KBM-7 (cell line): ENCODE measurements at places on chromosomes 3 and 15.

GRCh38 chr3:16381426-16381825 is 116.4 kb downstream of the OXNAD1 start:
- no peak for DNase-seq

DNA sequence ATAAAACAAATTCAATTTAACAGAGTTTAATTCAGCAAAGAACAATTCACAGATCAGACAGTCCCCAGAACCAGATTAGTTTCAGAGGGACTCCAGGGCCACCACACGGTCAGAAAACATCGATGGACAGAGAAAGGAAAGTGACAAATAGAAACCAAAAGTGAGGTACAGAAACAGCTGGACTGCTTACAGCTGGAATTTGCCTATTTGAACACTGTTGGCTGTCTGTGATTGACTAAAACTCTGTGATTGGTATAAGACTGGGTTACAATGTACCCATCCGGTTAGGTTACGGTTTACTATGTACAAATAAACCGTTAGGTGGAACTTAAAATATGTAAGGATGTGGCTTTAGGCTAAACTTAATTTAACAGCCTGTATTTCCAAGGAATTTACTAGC is 30.3 kb downstream of the MOBP start:
- DNase-seq: no peak

DNA sequence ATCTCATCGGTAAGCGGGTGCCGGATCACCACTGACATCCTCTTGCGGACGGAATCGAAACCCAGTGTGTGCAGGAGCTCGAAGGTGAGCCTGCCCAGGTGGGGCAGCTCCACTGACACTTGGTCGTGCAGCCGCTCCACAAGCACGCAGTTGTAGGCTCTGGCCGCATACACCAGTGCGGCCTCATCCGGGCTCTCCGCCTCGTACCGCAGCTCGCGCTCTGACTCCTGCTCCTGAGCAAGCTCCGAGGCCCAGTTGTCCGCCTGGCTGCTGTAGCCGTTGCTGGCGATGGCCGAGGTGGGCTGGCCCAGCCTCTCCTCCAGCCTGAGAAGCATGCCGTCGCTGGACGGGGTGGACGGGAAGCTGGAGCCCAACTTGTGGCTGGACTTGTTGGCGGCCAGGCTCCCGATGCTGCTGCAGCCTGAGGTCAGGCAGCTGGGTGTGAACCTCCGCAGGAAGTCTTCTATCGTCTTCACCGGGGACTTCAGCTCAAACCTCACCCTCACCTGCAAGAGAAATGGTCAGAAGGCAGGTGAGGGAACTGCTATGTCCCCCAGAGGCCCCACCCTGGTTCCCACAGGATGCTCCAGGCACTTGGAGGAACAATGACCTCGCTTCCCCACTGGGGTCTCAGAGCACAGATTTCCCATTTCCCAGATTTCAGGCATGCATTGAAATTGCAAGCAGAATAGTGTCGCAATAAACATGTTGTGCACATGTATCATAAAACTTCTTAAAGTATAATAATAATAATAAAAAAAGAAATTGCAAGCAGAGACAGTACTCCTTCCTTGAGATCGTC is 149.2 kb downstream of the ATP10A start:
- no peak for DNase-seq

DNA sequence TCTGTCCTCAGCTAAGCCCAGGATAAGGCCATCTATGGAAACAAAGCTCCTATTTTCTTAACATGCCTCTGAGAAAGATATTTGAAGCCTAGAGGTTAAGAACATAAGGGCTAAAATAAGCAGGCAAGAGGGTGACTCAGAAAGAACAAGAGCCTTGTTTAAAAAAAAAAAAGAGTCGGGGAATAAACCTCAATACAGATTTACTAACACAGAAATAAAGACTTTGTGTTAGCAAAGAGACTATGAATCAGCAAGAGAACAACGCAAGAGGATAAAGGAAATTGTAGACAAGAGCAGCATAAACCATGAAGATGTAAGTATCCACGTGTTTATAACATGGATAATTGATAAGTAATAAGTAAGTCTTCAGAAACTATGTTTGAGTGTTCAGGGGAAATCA is 36.0 kb downstream of the RAB27A start:
- DNase-seq: no peak

DNA sequence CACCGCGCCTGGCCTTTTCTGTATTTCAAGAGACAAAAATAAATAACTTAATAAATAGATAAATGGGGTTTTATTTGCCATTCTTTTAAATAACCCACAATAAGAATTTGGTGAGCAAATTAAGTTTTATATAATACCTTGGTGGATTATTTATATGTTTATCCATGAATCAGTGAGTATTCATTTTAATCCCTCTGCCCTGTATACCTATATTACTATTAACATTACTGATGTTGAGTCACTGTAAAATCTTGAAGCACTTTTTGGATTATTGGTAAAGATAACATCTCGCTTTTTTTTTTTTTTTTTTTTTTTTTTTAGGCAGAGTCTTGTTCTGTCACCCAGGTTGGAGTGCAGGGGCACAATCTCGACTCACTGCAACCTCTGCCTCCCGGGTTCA is 154.1 kb downstream of the ZNF609 start:
- no peak for DNase-seq

DNA sequence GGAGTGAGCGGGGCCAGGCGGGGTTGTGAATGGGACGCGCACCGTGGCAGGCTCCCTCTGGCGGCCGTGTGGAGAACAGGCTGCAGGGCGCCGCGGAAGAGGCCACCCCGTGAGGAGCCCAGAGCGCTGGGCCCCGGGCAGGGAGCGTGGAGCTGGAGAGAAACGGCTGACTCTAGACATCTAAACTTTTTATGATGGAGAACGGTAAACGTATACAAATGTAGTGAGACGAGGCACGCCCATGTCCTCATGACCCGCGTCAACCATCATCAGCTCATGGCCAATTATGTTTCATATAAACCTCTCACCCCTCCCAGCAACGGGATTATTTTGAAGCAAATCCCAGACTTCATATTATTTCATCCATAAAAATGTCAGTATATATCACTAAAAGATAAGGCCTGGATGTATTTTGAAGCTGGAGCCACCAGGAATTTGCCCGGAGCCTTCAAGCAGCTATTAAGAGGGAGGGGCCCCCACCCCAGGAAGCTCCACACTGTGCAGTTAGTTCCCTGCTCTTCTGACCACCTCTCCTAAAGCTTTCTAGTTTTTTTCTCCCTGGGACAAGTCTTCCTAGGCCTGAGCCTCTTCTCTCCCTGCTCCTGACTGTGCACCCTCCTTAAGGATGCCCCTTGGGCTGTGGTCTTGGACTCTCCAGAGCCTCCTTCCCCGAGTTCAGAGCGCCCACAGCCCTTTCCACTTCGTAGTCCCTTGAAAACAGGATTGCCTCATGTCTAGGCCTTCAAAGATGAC is 149.5 kb downstream of the SMAD6 start:
- DNase-seq: peak; percentile 96

GRCh38 chr15:41661518-41662225 is 1.5 kb downstream of the MGA start:
- peak; percentile 84 for DNase-seq

DNA sequence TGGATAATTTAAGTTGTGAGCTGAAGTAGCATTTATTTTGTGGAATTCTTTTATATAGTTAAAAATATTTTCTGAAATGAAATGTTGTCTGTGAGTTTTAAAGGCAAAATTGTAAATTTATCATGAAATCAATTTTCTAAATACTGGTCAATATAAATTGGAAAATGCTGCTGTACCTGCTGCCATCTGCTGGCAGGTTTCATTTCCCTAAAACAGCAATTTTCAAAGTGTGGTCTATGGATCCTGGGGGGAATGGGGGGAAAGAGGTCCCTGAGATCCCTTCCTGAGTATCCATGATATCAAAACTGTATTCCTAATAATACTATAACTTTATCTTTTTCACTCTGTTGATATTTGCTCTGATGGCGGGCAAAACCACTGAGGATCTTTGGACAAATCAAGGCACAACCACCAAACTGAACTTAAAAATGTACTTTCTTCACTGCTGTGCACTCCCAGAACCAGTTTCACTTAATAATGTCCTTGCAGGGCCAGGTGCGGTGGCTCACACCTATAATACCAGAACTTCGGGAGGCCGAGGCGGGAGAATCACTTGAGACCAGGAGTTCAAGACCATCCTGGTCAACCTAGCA is 17.2 kb upstream of the CCR4 start:
- DNase-seq: peak; percentile 50

GRCh38 chr3:73068419-73068818 is 7.0 kb downstream of the EBLN2 start:
- no peak for DNase-seq

DNA sequence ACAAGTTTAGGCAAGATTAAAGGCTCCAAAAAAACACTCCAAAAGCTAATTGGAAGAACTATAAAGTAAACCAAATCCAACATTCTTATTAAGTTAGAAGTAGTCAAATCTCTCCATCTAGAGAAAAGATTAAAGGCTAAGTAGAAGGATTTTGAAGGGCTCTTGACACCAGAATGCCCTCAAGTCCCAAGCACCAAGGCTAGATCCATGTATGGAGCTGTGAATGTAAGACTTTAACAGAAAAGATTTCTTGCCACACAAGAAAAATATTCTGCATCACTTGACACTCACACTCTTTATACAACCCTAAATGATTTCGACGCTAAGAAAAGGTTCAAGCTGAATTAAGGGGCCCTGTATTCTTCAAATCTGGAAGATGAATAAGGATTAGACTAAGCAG is 345.2 kb downstream of the VGLL3 start:
- no peak for DNase-seq

DNA sequence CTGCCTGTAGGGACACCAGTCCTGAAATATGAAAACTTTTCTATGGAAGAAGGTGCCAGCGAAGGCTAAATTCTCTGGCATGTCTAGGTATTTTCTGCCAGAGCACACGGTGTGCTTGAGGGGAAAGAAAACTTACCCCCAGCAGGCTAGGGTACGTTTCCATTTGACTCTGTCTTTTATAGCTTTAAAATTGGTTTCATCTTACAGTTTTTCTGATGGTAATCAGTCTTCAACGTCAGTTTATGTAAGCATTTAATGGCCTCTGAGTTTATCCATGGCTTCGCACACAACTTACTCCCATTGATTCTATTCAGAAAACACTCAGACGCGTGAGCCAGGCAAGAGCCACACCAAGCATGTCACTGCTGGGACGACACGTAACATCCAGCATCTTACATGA is 249.7 kb downstream of the ADAMTS17 start:
- no peak for DNase-seq

DNA sequence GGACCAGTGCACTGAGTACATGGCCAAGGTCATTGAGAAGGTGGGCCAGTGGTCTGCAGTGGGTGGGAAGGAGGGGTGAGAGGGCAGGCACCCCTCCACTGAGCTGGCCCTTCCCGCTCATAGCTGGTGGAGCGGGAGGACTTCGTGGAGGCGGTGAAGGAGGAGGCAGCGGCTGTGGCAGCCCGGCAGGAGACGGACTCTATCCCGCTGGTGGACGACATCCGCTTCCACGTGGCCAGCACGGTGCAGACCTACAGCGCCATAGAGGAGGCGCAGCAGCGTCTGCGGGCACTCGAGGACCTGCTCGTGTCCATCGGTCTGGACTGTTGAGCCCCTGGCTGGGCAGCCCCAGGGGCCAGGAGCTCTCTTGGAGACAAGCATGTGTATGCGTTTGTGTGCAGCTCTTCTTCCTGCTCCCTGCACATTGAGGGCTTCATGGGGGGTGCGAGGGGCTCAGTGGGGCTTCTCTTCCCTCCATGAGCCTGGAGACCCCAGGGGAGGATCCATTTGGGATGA is 7.5 kb downstream of the ABTB1 start:
- no peak for DNase-seq

DNA sequence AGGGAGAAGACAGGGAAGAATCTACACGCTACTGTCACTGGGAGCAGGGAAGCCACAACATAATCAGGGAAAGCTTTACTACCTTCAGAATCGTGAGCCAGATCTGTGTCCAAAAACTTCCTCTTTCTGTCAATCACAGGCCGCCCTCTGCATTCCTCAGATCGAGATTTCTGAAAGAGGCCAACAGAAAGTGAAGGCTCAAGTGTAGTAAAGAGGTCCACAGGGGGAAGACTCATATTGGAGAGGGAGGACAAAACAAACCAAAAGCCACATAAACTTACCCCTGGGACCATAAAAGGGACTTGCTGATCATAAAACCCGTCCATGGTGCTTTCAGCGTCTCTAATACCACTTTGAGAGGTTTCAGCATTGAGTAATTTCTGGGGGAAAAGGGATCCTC is 3.3 kb downstream of the ETV5 start:
- peak; percentile 57 for DNase-seq

- peak; percentile 53 for DNase-seq
These were observed 7.0 kb upstream of the UBE2Q2 start for GRCh38 chr15:75835990-75836958.

GRCh38 chr3:194556086-194557056 is 69.6 kb upstream of the ATP13A3 start:
- DNase-seq: no peak

GRCh38 chr15:85973584-85974347 is 105.9 kb upstream of the AGBL1 start:
- no peak for DNase-seq

- peak; percentile 43 for DNase-seq
These were observed 412 bp upstream of the CTXN2 start for GRCh38 chr15:48190932-48191573.

DNA sequence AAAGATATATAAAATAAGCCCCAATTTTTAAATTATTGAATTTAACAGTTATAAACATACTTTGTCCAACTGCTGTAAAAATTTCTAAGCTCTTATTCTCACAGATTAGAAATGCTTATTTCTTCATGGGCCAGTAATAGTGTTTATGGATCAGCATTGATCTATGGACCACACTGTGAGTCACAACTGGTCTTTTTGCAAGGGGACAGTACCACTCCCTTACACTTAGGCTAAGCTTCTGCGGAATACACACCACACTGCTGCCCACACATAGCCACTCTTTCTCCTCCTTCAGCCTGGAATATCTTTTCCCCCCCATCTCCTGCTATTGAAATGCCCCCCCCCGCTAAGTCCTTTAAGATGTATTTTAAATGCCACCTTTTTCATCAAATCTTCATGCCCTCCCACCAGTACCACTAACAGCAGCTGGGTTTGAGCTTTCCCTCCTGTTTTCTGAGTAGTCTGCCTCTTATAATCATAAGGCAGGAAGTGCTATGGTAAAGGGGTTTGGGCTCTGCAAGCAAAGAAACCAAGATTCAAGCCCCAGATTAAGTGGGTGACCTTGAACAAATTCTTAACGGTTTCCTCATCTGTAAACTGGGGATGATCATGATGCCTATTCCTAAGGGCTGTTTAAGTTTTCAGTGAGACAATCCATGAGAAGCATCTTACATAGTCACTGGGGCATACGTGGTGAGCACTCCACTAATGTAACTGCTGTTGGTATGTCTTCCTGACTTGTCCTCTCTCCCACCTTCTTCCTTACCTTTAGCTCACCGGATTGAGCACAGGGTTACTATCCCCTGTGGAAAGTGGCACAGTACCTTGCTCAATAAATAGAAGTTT is 69.2 kb downstream of the DCUN1D1 start:
- DNase-seq: no peak

- DNase-seq: no peak
These were observed 91.0 kb upstream of the SLC6A11 start for GRCh38 chr3:10725067-10725466.
